ENCODE measurements at places on chromosomes 6 and 20. TPM values are rescaled to one million over a fixed set of nuclear protein-coding genes. Genes with fewer than 3 reads are reported as not detected.

Gene CST5
- not detected for total RNA-seq

Gene C6orf89
- 67.0 TPM for total RNA-seq

Gene RAD21L1
- not detected for total RNA-seq

Gene KCNK16
- total RNA-seq, result not detected

Gene BHLHE23
- total RNA-seq, result not detected

Gene TRIM40
- not detected for total RNA-seq

Gene NEDD9
- total RNA-seq, result 20.7 TPM

Gene OVOL2
- 4.8 TPM for total RNA-seq

Gene MYCT1
- total RNA-seq, result 4.7 TPM

Gene PBOV1
- total RNA-seq, result not detected

Gene NR2E1
- total RNA-seq, result 13.1 TPM

Gene MAK
- not detected for total RNA-seq

Gene RSPH9
- total RNA-seq, result 0.23 TPM

Gene EDN1
- 3.2 TPM for total RNA-seq

Gene LRFN2
- 23.4 TPM for total RNA-seq

Gene TLDC2
- not detected for total RNA-seq

Gene TAP1
- 16.3 TPM for total RNA-seq

Gene FAM50B
- 21.5 TPM for total RNA-seq

Gene MRAP2
- 21.2 TPM for total RNA-seq

Gene FAM83B
- not detected for total RNA-seq

Gene HLA-DRB5
- total RNA-seq, result 1.1 TPM

Gene PKHD1
- total RNA-seq, result 0.10 TPM

Gene GPR31
- not detected for total RNA-seq

Gene MOG
- 48.5 TPM for total RNA-seq

Gene REM1
- 0.36 TPM for total RNA-seq

Gene PSORS1C2
- not detected for total RNA-seq

Gene C6orf163
- total RNA-seq, result 7.0 TPM

Gene NT5E
- total RNA-seq, result 11.4 TPM

Gene CTNNBL1
- 49.2 TPM for total RNA-seq

Gene VSX1
- 6.8 TPM for total RNA-seq

Gene RNF144B
- total RNA-seq, result 10.1 TPM

Gene CNR1
- 76.8 TPM for total RNA-seq

Gene CCR6
- not detected for total RNA-seq

Gene ADGRF5
- total RNA-seq, result 18.9 TPM

Gene HBS1L
- 97.9 TPM for total RNA-seq

Gene TBXT
- not detected for total RNA-seq

Gene PRR18
- total RNA-seq, result 65.8 TPM

Gene CSE1L
- 52.2 TPM for total RNA-seq

Gene CCM2L
- 3.4 TPM for total RNA-seq

Gene PAK5
- 19.8 TPM for total RNA-seq

Gene TRIM31
- total RNA-seq, result not detected

Gene CAPN11
- total RNA-seq, result 0.82 TPM

Gene ATF6B
- total RNA-seq, result 88.2 TPM

Gene PAX1
- total RNA-seq, result not detected

Gene NOTCH4
- 26.0 TPM for total RNA-seq

Gene EBF4
- total RNA-seq, result 30.4 TPM

Gene ERGIC3
- 100 TPM for total RNA-seq

Gene ANKRD66
- total RNA-seq, result not detected

Gene ENPP4
- total RNA-seq, result 40.9 TPM

Gene CFB
- 11.4 TPM for total RNA-seq

Gene TRIM10
- not detected for total RNA-seq

Gene GPX5
- total RNA-seq, result not detected
